ENCODE measurements at places on chromosomes 13 and 19.

DNA sequence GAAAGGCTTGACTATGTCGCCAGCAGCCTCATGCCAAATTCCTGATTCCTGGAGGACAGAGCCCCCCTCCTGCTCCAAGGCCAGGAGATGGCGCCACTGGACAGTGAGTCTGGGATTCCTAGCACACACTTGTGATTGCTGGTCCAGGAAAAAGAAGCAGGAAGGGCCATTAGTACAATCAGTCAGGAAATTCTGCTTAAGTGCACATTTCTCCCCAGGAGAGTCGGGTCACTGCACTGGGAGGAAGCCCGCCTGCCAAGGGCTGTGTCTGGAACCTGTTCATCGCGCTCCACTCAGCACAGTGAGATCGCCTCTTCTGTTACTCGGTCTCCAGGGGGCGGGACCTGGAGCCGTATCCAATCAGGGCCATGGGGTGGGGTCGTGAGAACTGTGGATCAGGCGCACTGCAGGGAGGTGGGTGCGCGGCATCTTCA lies 65.1 kb downstream of the ZNF823 start:
- DNase-seq: no peak

DNA sequence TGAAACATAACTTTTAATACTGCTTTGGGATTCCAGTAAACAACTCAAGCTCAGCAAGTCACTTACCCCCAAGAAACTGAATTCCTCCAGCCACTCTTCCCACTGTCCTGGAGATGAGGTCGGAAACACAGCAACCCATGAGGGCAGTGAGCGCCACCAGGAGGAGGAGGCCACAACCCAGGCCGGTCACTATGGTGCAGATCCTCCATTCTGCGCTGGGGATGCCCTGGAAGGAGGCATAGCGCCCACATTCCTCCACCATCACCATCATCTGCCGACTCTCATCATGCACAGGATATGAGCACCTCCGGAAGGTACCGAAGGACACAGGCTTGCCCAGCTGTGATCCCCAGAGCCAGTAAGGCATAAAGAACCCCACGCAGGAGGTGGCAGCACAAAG lies 2.2 kb downstream of the LHFPL6 start:
- no peak for DNase-seq

- no peak for DNase-seq
Measured at GRCh38 chr19:49347835-49348234, 12.6 kb downstream of the CD37 start.

GRCh38 chr13:104355041-104355670 lies 1288.9 kb upstream of the SLC10A2 start:
- no peak for DNase-seq

DNA sequence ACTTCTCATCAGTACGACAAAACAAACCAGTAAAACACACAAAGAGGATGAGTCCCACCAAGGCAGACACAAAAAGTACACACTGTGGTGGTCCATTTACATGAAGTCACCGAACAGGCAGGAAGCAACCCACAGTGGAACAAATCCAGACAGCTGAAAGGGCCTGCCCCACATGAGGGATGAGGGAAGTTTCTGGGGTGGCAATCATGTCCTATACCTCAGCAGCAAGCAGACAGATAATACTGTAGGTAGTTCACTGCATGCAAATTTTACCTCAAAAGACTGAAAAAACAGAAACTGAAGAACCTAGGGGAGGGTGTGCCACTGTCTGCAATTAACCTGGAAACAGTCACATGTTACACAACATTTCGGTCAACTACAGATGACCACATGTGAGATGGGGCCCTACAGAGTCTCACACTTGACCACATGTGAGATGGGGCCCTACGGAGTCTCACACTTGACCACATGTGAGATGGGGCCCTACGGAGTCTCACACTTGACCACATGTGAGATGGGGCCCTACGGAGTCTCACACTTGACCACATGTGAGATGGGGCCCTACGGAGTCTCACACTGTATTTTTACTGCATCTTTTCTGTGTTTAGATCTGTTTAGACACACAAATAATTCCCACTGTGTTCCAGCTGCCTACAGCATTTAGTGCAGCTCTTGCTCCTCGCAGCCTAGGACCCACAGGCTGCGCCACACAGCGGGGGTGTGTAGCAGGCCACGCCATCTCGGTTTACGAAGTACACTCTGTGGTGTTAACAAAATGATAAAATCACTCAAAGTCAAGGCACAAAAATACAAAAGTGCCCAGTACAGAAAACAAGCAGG lies 22.2 kb downstream of the PCID2 start:
- DNase-seq: no peak

DNA sequence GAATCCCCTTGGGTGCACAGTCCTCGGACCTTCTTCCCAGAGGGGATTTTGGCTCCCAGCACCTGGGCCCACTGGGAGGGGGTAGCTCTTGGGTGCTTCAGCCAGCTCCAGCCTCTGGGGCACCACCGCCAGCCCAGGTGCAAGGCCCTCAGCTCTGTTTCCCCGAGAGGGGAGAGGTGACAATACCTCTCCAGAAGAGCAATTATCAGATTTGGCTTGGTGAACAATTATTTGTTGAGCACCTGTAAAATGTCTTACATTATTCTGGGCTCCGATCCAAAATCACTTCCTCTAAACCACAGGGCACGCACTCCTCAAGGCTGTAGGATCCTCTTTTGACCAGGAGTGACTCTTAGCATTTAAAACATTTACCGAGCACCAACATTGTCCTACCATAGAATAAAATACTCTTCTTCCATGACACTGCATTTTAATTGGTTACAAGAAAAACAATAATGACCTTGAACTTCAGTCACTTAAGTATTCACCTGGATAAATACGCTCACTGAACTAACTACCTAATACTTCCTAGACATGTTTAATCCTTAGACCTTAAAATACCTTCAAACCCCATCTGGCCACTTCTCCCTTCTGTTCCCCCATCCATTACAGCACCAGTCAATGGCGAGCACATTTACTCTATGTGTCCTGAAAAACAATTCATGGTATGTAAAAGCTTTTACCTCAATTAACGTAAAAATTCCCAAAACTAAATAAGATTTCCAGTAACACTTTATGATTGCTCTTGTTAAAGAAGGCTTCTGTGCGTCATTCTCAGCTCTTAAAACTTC lies 54.8 kb downstream of the ABCC4 start:
- peak; percentile 39 for DNase-seq

- DNase-seq: no peak
Measured at GRCh38 chr19:12647490-12648071, 19.0 kb downstream of the MAN2B1 start.

GRCh38 chr13:83929157-83929556 lies 46.9 kb upstream of the SLITRK1 start:
- DNase-seq: no peak

DNA sequence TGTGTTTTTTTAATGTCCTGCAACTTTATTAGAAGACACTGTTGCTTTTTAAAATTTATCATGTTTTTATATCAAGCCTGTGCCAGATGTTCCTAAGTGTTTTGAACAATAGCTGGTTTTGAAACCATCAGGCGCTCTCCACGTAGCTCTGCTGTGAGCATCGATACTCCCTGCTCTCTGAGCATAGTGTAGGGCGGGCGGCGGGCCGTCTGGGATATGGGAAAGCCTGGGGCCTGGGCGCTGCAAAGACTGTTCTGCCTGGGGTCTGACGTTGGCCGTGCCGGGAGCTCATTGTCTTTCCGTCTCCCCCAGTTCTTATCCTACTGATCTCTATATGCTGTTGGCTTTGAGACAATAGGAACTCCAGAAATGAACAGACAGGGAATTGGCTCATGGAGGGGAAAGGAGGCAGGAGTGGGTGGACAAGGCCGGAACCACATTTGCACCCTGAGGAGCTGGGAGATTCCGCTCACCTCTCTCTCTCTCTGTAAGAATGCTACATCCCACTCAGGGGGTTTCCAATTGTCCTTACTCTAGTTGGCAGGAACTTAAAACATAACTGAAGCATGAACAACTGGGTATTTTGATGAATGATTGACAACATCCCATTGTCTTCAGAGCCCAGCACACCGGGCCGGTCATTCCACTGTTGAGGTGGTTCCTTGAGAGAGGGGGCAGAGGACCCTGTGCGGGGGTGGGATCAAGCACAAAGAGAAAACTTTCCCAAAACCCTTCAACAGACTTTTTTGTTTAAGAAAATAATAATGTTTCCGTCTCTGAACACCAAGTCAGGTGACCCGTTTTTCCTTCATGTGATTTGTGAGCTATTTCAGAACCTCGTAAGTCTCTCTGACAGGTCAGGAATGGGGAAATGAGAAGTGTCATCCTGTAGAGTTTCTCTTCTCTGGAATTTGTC lies 64.7 kb downstream of the COL4A2 start:
- DNase-seq: no peak

- DNase-seq: no peak
Measured at GRCh38 chr19:54148158-54148557, 10.6 kb downstream of the CNOT3 start.

GRCh38 chr19:58476498-58477015 lies 405 bp downstream of the ZNF446 start:
- no peak for DNase-seq

DNA sequence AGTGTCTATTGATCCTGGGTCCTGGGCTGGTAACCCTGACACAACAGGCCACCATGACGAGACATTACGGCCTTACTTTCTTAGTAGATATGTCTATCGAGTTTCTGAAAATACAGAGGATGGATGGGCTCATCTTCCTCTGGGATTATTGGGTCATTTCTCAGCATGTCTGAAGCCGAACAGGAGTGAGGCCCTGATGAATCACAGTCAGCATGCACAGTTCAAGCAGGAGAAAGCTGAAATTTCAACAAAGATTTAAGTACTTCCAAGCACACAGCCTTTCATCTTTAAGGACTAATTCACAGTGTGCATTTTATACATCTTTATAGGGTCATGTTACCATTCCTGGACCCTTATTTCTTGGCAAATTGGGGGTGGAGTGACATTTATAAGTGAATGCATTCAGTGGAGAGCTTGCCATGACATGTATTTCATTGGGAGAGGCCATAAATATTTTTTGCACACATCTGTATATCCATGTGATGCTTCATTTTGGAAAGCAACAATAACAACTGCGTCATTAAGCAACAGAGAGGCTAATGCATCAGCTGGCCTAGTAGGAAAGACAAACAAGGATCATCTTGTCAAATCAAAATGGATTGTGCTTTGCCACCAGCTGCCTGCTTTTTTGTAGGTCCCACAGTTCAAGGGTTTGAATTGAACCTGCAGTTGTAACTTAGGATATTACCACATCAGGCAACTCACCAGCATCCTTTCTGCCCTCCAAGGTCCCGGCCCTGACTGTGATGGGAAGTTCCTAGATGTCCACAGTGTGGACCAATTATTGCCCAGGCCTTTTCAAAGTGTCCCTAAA lies 143.5 kb downstream of the DNAJC15 start:
- no peak for DNase-seq
